ENCODE measurements at places on chromosomes 4 and X.

DNA sequence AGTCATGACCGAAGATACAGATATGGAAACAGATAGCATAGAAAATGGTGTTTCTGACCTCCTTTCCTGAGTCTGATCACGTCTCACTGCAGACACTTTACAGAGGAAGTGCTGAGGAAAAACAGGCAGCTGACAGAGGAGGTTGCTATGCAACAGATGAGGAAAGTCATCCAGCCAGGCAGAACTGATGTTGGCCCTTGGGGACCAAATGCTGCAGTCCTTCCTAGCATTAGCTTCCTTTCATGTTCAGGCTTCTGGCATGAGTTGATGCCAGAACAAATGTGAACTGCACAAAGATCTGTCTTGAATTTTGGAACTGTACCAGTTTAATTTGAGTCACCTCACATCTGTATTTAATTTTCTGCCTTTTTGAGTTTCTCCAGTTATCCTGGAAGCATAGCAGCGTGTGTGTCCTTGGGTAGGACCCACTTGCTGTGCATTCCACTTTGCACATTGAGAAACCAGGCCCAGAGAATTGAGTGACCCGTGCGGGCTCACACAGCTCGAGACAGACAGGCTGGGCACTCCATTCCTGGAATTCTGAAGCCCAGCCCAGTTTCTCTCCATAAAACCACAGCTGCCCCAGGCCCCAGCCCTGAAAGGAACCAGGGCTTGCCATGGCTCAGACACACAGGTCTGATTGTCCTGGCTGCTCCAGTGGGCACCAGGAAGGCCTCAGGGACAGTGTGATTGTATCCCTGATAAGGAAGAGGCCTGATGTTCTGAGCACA lies 1.4 kb upstream of the MAGED1 start:
- no peak for DNase-seq

- no peak for DNase-seq
Observed at GRCh38 chr4:3118312-3118711, 43.8 kb downstream of the HTT start.

- no peak for DNase-seq
Observed at GRCh38 chr4:26319949-26320537, 771 bp upstream of the RBPJ start.

GRCh38 chr4:6245246-6246169 lies 24.1 kb upstream of the WFS1 start:
- no peak for DNase-seq

DNA sequence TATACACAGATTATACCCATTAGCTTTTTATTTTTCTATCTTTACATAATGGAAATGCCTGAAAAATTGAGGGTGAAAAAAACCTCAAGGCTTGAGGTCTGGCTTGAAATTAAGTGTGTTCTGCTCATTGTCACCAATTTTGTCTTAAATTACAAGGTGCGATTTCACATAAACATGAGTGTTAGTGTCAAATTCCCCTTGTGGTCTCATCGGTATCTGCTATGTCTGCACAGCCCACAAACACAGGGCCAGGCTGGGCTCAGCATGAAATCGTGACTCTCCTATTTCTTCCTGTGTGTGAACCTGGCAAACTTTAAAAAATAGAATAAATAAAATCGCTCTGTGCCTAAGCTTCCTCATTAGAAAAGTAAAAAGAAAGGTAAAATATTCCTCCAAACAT lies 109.1 kb downstream of the CRLF2 start:
- no peak for DNase-seq

- DNase-seq = no peak
Observed at GRCh38 chrX:29553542-29553941, 661.8 kb upstream of the MAGEB2 start.

- DNase-seq = no peak
Observed at GRCh38 chrX:73987166-73987565, 316.8 kb upstream of the ZCCHC13 start.

GRCh38 chrX:386239-386767 lies 404 bp downstream of the PPP2R3B start:
- no peak for DNase-seq

- DNase-seq = no peak
Observed at GRCh38 chrX:120224388-120224787, 26.2 kb upstream of the ZBTB33 start.

DNA sequence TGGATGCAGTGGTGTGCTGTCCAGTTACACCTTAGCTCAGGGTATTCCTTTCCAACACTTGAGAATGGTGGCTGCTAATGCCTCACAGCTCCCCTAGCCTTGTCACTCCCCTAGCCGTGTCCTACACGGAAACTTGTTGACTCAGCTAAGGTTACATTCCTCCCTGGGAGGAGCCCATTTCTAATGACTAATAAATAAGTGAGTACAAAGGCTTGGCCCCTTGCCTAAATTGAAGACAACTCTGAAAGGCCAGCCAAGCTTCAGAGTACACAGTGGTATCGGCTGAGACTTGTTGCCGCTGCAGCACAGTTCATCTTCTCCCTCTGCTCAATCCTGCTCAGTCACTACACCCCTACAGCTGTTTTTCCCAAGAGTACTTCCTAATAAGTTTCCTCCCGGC lies 21.2 kb upstream of the SLC25A31 start:
- DNase-seq = no peak

GRCh38 chr4:41400296-41400695 lies 137.7 kb upstream of the LIMCH1 start:
- DNase-seq = no peak

- no peak for DNase-seq
Observed at GRCh38 chr4:7295197-7295910, 103.0 kb downstream of the SORCS2 start.

GRCh38 chrX:109936114-109936513 lies 66.8 kb upstream of the TMEM164 start:
- DNase-seq = no peak

DNA sequence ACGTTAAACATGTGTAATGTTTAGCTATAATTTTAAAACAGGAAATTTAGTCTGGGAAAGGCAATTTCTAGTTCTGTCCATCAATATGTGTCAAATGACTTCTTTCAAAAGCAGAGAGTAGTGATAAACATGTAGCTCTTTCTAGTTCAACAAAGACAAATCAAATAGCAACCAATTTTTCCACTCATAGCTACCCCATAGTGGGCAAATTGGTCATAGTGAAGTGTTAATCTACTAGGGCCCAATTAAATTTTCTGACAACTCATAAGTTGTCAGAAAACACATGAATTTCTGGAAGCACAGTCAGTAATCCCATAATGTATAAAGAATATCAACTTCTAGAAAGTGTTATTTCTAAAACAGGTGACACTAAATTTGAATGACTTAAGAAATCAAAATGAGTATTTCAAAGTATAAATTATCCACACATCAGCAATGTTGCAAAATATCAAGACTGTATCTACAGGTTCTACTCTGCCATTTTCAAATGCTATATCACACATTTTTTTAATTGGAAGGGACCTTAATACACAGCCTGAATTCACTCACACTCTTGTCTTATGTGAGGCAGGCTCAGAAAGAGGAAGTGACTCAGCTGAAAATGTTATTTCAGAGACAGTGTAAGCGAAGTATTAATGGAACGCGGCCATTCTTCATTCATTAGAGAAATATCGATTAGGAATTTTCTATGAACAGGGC lies 7.7 kb downstream of the OCIAD2 start:
- no peak for DNase-seq

GRCh38 chrX:105972690-105973386 lies 65.7 kb downstream of the SERPINA7 start:
- DNase-seq = no peak

GRCh38 chr4:118751629-118752323 lies 66.6 kb downstream of the METTL14 start:
- no peak for DNase-seq

- no peak for DNase-seq
Observed at GRCh38 chr4:33025236-33025635, 2305.1 kb downstream of the PCDH7 start.

GRCh38 chrX:23633834-23634580 lies 33.3 kb upstream of the PRDX4 start:
- no peak for DNase-seq

- DNase-seq = no peak
Observed at GRCh38 chrX:47182106-47182700, 11.4 kb upstream of the UBA1 start.

GRCh38 chrX:53065104-53065503 lies 16.5 kb downstream of the GPR173 start:
- DNase-seq = no peak

DNA sequence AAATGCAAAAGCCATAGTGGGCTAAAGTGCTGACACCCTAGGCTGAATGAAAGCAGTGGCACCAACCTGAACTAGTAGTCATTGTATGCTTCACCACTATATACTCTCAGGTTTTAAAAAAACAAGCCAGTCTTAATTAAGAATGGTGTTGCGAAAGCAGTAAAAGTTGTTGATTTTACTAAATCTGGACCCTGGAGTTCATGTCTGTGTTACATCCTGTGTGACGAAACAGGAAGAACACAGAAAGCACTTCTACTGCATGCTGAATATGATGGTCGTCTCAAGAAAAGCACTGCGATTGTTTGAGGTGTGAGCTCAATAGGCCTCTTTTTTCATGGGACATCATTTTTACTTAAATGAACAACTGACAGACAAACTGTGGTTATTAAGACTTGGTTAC lies 24.2 kb upstream of the GDPD2 start:
- DNase-seq = no peak

GRCh38 chr4:5662555-5662954 lies 45.8 kb downstream of the EVC2 start:
- no peak for DNase-seq

DNA sequence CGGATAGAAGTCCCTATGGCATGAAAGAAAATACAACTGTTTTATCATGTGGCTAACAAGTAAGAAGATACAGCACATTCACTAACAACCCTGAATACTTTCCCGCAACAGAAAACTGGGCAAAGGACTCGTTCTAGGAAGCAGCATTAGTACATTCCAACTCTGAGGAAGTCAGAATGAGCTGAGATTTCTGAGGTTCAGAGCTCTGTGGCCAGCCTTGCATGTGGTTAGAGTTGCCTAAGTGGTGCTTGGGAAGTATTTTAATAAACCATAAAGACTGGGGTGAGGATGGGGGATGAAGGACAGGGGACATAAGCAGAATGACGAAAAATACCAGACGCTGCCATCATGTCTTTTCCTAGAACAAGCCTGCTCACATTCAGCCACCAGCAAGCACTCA lies 82.2 kb downstream of the EFHC2 start:
- DNase-seq = no peak

GRCh38 chr4:33306131-33306530 lies 2586.0 kb downstream of the PCDH7 start:
- no peak for DNase-seq

DNA sequence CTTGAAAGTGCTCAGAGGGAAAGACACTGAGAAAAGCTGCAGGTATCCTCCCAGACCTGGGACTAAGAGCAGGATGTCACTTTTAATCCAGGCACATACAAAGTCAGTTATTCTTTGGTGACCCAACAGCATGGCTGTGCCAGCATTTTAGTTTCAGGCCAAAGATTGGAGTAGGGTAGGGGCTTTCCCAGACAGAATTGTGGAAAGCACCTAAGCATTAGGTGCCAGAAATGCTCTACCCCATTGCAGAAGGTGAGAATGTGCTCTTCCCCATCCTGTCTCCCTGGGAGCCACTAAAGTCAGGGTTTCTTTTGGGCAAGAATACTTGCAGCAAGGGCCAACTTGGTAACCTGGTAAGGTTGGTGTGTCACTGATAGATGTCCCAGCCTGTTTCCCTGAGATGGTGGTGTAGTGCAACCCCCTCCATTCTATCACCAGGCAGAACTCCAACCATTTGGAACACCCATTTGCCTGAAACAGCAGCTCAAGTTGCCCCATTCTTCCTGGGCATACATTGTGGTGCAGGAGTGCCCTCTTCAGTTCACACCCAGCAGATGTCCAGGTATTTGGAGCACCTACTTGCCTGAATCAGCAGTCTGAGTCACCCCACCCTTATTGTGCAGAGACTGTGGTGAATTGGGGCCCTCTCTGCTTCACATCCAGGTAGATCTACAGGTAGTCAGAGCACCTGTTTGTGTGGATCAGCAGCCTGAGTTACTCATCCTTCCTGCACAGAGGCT lies 183.5 kb downstream of the ZC4H2 start:
- DNase-seq = no peak

DNA sequence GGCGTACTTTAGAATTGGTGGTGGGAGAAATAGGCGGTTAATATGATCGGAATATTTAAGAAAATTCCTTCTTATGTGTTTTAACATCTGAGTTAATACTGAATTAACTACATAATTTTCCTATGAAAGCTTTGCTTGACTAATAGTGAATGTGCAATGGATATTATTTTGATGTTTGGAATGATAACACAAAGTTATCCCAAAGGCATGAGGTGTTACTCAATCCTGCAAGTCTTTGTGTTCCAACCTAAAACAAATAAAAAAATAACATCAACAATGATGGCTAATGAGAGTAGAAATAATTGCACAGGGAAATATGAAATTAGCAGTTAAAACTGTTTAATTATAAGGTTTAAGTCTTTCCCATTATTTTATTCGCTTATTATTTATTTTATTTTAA lies 183.6 kb upstream of the ARSJ start:
- no peak for DNase-seq

GRCh38 chr4:109590905-109591304 lies 30.9 kb downstream of the MCUB start:
- no peak for DNase-seq

DNA sequence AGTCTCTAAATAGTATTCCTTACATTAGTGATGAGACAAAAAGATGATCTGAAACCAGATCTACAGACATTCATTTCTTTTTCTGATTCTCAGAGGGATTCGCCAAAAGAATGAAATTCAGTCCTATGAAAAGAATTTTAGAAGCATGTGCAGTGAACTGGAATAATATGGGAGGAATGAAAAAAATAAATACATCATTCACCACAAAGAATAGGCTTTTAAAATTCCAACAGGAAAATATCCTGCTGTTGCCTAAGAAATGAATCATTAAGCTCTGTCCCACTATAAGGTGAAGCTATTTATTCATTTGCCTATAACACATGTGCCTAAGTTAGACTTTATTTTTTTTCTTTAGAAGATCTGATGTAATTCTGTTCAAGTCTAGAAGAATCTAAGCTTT lies 165.9 kb downstream of the IL15 start:
- DNase-seq = no peak

- no peak for DNase-seq
Observed at GRCh38 chrX:56600987-56601386, 37.6 kb downstream of the UBQLN2 start.

DNA sequence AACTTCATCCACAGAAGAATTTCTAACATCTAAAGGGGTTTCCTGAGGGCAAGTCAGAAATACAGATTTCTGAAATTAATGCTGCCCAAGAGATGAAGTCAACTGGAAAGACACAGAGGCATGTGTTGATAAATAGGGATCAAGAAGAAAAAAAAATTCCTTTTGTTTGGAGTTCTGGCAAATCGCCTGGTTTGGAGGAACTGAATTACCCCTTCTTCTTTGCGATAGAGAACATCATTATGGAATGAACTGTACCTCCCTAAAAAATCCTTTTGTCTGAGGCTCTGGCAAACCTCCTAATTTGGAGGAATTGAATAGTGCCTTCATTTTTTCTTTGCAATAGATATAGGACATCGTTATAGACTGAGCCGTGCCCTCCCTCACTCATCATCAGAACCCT lies 200.9 kb downstream of the DHRSX start:
- no peak for DNase-seq

- no peak for DNase-seq
Observed at GRCh38 chr4:136643416-136643815, 888.9 kb downstream of the PCDH18 start.

- DNase-seq = no peak
Observed at GRCh38 chr4:68593112-68593511, 17.0 kb upstream of the UGT2B17 start.

- no peak for DNase-seq
Observed at GRCh38 chrX:15579778-15580747, 20.7 kb downstream of the ACE2 start.
